ENCODE measurements at places on chromosomes 11 and 22. TPM values are rescaled to one million over a fixed set of nuclear protein-coding genes. Genes with fewer than 3 reads are reported as not detected.

Gene DLG2
- total RNA-seq: 9.9 TPM

Gene C22orf42
- not detected for total RNA-seq

- H3K27ac ChIP-seq: peak overlapping the region; percentile 62
- no peaks in the 10 kb centered on the region for H3K27me3 ChIP-seq
- peak; percentile 66 for DNase-seq
- H3K36me3 ChIP-seq: no peaks in the 10 kb centered on the region
These were observed 108.3 kb upstream of the PARVA start for GRCh38 chr11:12269104-12269441.

DNA sequence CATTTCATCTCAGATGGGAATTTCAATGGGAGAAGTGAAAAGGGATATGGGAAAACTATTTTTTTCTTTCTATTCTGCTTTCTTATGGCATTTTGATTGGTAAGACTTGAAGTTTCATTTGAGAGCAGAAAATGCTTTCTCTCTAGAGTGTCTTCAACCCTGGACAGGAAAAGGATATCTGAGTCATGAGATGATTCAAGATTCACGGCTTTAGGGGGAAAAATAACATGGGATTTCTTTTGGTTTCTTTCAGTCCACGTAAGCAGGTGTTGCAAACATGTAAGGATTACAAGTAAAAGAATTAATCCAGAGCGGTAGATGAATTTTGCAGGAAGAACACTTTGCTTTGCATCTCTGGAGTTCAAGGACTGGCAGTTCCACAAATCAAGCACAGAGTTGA lies 1001.0 kb upstream of the TENM4 start:
- no peaks in the 10 kb centered on the region for H3K36me3 ChIP-seq
- no peaks in the 10 kb centered on the region for H3K27me3 ChIP-seq
- DNase-seq: no peak

- H3K36me3 ChIP-seq: no peaks in the 10 kb centered on the region
- no peaks in the 10 kb centered on the region for H3K4me1 ChIP-seq
- no peak overlapping the region for H3K4me3 ChIP-seq
- H3K27me3 ChIP-seq: no peaks in the 10 kb centered on the region
These were observed 7.1 kb downstream of the TRIOBP start for GRCh38 chr22:37703906-37704305.

DNA sequence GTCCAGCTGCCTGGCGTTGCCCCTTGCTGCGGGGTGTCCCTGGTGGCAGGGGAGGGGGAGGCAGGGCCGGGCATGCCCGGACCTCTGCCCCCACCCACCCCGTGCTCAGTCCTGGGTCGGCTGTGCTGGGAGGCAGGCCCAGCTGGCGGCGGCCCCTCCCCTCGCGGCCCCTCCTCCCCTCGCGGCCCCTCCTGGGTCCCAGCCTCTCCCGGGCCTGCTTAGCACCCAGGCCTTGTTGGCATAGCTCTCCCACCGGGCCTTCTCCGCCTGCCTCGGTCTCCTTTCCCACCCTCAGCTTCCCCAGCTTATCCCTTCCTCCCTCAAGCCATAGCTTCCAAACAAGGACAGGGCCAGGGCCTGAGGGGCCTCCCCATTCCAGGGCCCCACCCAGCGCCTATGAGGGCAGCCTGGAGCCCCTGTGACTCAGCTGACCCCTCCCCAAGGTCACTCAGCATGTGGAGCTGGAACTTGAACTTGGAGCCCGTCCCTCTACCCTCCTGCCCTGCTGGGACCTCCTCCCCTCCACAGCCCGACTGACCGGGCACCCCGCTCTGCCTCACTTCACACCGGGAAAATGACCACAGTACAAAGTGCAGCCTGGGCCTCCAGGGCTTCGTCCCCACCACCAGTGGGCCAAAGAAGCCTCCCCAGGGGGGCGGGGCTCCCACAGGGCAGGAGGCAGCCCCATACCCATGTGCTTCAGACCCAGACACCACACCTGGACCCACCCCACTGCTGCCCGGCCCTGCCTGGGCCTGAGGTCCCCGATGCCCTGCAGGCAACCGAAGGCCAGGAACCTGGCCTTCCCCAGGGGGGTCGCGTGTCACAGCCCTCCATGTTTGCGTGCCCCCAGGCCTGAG lies 1.2 kb downstream of the EPS8L2 start:
- H3K36me3 ChIP-seq: peaks cover 5% of the 10 kb centered on the region
- DNase-seq: no peak
- H3K27ac ChIP-seq: peak overlapping the region; percentile 80
- peak overlapping the region; percentile 54 for H3K4me3 ChIP-seq

GRCh38 chr11:60455531-60456042 lies at the start of gene MS4A1:
Gene MS4A1 (plus strand): TSS chr11:60455847. CDS start chr11:60462375, 6,528 bp downstream.
- H3K36me3 ChIP-seq: no peaks in the 10 kb centered on the region
- H3K4me1 ChIP-seq: no peaks in the 10 kb centered on the region
- no peak within 1 kb of the TSS for H3K27ac ChIP-seq
- no peaks in the 10 kb centered on the region for H3K27me3 ChIP-seq
- H3K4me3 ChIP-seq: no peak within 1 kb of the TSS

DNA sequence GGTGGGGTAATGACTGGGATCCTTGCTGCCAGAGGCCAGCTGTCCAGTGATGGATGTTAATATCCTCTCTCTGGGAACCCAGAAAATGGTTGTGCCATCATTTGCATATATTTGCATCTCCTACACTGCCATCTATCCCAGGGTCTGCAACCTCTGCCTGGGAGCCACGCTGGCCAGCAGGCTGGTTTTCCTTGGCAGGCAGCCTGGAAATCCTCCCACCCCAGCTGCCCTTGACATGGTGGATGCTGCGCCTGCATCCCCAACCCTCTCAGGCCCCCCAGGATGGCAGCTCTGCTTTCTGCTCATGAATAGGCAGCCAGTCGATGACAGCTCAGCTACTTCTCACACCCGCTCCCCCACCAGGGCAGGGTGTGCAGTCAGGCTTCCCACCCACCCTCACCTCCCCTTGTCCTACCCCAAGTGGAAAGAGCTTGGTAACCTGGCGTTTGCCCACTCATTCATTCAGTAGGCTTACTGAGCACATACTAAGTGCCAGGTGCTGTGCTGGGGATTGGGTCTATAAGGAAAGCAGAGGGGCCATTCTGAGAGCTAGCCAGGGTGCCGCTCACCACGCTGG lies 202.5 kb downstream of the TRIM29 start:
- no peak overlapping the region for H3K27ac ChIP-seq
- no peaks in the 10 kb centered on the region for H3K4me1 ChIP-seq
- no peak for DNase-seq
- no peaks in the 10 kb centered on the region for H3K36me3 ChIP-seq
- H3K4me3 ChIP-seq: no peak overlapping the region
- H3K27me3 ChIP-seq: no peaks in the 10 kb centered on the region

DNA sequence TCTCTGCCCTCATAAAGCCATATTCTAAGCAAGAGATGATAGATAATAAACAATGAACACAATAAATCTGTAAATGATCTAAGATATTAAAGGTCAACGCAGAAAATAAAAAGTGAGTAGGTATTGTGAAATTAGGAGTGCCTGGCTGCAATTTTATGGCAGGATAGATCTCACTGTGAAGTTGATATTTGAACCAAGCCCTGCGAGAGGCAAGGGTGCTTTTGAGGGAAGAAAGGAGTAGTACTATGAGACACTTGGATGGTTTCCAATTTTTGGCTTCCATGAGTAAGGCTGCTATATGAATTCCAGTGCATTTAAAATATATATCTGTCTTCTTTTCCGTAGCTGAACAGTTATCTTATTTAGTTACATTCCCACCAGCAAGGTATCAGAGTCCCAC lies 720.0 kb upstream of the CNTN5 start:
- DNase-seq: no peak
- H3K27me3 ChIP-seq: no peaks in the 10 kb centered on the region
- no peak overlapping the region for H3K27ac ChIP-seq
- no peak overlapping the region for H3K4me3 ChIP-seq

Data from lung (tissue), 17 donors.